Progenitor cell of endocrine pancreas (in vitro differentiated cells): ENCODE measurements at places on chromosomes 12 and 14.

GRCh38 chr14:31059152-31059924 lies 33.2 kb upstream of the STRN3 start:
- DNase-seq: no peak

DNA sequence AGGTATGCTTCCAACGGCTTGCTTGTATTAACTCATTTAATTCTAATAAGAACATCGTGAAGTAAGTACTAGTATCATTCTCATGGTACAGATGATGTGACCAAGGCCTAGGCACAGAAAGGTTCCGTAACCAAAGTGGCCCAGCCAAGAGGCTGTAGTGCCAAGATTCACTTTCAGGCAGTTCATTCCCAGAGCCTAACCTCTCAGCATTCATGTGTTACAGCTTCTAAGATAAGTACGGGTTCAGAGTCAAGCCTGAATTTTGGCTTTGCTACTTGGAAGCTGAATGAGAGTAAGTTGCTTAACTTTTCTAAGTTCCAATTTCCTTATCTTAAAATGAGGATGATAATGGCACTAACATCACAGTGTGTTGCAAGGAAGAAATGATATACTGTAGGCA lies 379.9 kb downstream of the AEBP2 start:
- DNase-seq: no peak

- no peak for DNase-seq
Observed at GRCh38 chr12:46919666-46920400, 94.0 kb upstream of the SLC38A4 start.

DNA sequence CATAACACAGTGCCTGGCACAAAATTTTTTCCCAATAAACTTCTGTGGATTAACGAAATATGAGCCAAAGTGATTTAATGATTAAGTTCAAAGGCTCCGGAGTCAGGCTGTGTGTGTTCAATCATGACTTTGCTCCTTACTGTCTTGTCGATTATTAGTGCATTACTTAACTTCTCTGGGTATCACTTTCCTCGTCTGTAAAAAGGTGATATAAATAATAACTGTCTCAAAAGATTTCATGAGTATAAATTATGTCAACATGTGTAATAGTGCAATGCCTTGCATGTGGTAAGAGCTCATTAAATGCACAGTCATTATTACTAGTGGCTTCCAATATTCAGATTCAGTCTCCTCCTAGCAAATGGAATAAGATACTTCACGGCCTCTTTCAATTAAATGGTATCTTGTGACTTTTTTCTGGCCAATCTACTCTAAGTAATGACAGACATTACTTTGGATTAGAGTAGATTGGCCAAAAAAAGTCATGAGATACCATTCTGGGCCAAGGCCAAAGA lies 6.8 kb upstream of the IFNG start:
- DNase-seq: no peak

DNA sequence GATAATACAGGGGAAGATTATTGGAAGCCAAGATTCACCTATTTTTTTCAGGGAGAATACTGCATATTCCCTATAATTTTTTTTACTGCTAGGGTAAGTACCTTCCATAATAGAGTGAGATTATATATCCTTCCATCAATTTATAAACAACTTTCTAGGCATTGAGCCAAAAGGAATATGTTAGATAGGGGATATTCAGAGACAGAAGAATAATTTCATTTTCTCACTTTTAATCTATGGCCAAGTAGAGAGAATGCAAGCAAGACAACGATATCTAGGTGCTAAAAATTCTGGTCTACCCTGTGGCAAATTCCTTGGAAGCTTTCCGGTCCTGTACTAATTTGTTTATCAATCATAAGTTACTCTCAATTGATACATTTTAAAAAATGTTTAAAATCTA lies 69.7 kb upstream of the STAC3 start:
- DNase-seq: no peak

- DNase-seq: no peak
Observed at GRCh38 chr12:9751204-9752144, 9.2 kb downstream of the CD69 start.

DNA sequence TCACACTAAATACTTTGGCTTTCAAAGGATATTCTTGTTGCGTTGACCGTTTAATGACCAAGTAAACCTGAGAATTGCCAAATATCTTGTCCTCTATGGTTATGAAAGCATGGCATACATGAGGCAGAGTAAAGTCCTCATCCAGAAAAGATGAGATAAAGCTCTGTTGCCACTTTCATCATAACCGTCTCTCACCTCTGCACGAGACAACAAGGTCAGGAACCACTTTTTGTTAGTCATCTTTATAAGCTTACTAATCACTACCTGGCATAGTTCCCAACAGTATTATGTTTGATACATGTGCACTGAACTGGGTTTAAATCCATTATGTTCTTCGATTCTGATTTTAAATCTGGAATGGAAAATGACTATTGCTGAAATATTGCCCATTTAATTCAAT lies 31.3 kb downstream of the PTPRB start:
- DNase-seq: no peak

DNA sequence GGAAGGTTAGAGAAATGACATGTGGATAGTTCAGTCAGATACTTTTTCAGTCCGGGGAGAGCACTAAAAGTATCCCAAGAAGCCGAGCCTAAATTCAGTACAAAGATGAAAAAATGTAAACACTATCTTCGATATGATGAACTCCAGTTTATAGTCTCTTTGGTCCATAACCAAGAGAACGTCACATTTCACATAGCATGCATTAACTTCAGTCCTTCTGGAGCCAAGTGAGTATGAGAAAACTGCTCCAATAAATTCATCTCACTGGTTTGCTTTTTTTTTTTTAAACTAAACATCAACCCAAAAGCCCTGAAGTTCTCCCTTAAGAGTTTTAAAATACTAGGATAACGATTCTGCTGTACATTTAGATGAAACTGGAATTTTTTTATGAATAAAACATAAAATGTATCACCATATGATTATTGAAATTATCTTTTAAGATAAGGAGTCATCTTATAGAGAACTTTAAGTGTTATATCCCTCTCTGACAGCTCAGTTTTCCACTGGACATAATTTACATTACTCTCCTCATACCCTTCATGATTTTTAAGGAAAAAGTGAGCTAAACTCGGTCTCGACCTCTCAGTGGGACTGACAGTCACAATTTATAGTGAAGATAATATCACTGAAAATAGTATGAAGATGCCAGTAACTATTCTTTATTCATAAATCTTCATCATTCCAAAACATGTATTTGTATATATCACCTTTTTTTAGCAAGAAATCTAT lies 841.5 kb upstream of the FLRT2 start:
- no peak for DNase-seq

DNA sequence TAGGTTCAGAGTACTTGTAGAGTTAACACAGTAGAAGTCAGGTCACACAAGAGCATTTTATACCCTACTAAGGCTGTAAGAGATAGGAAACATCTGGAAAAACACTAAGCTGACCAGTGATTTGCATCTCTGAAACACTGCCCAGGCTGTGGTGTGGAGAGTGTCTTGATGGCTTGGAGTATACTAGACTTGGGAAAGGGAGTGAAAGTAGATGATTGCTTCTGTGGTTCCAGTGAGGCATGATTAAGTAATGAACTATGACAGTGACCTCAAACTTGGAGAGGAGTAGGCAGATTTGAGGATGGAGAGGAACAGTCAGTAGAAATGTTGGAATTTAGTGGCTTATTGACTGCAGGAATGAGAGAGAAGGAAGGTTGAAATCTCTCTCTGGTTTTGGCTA lies 201.2 kb downstream of the FLRT2 start:
- DNase-seq: no peak

- no peak for DNase-seq
Observed at GRCh38 chr14:75518625-75519024, 3.6 kb upstream of the BATF start.
